ENCODE measurements at places on chromosomes 4 and X. TPM values are rescaled to one million over a fixed set of nuclear protein-coding genes. Genes with fewer than 3 reads are reported as not detected.

The CLDN2 gene
- 140 TPM for total RNA-seq

The RENBP gene
- total RNA-seq: 22.9 TPM

The PPEF1 gene
- 0.63 TPM for total RNA-seq

The LDB2 gene
- total RNA-seq: 59.9 TPM

The CT45A10 gene
- not detected for total RNA-seq

- DNase-seq: no peak
Measured at GRCh38 chr4:6403400-6403685, 69.1 kb downstream of the PPP2R2C start.

DNA sequence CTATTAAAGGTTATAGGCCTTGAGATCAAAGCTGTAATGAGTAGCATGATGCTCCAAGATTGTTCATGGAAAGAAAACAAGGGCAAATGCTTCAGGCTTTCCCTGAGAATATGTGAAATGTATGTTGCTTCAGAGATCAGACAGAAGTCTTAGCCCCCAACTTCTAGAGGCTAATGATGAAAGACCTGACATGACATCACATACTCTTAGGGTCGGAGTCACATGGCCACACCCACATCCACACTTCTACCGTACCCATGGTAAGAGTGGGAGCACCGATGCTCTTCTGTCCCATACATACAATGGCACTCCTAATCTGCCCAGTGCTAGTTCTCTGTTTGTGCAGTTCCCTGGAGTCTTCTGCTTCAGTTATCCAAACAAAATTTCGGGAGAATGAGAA, 111.9 kb upstream of the ACSL4 start:
- DNase-seq: no peak

GRCh38 chr4:41524425-41524824, 13.5 kb upstream of the LIMCH1 start:
- DNase-seq: no peak

DNA sequence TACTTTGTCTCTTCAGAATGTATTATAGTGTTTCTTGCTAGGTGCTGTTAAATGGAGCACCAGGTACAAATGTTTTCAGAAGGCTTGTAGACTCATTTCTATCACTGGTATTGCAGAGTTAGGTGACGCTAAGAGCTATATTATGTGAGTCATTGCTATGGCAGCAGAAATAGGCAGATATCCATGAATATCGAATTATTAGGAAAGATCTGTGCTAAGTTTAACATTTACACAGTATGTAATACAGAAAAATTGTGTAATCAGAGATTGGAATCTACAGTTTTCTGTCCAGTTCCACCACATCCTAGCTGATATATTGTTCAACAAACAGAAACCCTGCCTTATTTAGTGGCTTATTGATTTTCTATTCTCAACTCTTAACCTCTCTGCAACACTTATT, 1025.5 kb downstream of the STIM2 start:
- no peak for DNase-seq

DNA sequence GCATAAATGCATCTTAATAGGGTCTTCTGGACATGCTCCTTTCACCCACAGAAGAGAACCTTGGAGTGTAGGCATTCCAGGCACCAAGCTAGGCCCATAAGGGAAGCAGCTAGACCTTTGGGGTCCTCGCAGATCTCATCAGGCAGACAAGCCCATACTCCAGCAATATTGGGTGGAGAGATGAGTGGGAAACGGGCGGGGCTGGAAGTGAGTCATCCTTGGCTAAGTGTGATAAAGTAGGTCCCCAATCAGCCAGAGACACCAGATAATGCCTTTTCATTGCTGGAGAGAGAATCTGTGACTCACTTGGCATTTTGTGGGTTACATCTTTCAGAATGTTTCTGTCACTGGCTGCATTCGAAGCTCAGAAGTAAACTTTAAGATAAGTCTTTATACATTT, 133.3 kb upstream of the MBNL3 start:
- no peak for DNase-seq

DNA sequence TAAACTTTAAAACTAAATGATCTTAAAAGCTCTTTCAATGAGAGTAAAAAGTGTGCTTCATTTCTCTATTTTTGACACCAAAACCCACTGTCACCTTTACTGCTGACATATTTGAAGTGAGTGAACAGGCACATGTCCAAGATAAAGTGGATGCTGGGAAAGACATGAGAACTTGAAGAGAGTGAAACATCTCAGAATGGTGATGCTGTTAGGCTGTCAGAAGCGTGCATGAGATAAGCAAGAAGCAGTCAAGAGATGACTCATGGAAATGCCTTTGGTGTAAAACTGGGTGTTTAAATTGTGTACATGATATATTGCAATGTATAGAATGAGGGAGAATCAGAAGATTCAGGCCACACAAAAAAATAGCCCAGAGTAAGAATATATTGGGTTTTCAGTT, 21.8 kb upstream of the GBA3 start:
- DNase-seq: no peak

- DNase-seq: peak; percentile 67
Measured at GRCh38 chrX:103215425-103215991, 600 bp downstream of the BEX4 start.

DNA sequence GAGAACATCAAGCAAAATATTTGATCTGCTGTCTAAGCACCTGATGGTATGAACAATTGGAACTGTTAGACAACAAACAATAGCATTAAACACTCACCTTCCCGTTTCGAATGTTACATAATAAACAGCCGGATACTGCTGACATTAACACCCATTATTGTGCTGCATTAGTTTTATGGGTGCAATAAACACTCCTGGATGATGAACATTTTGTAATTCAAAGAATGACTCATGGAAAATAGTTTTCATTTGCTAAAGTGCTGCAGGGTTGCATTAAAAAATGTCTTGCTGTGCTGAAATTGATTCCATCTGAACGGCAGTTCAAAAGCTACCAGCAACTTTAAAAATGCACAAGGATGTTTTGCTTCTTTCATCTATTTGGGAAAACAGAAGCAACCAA, 100.8 kb upstream of the SORBS2 start:
- DNase-seq: no peak

DNA sequence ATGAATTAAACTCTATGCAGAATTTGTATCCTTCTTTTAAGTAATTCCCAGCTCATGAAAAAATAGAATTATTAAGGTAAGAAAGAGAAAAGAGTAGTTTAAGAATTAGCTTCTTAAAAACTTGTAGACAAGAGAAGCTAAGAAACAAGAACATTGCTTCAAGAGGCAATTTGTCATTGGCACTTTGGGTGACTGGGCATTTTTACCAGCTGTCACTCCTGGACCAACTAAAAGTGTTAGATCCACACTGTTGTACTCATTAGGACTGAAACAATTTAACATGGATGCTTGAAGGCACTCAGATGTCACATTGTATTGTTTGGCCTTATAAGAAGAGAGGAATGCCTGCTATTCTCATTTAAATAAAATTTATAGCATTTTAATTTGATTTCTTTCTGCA, 7.4 kb downstream of the COL25A1 start:
- no peak for DNase-seq

GRCh38 chr4:10179957-10180602, 63.5 kb upstream of the WDR1 start:
- DNase-seq: no peak

GRCh38 chrX:41148553-41148952, 63.3 kb downstream of the USP9X start:
- no peak for DNase-seq

DNA sequence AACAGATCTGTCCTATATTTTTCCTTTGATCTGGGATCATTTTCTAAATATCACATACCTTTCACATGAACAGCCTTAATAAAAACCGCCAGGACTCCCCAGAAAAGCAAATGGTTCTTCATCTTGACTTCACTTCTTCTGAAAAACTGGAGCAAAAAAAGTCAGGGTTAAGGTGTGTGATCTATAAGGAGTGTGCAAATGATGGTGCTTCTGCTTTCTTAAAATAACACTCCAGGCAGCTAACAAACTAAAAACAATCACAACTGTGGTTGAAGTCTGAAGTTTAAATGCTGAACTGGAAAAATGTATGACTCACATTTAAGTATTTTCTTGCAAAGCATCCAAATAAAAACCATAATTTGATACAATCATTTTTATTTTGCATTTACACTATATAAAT, at the start of gene JCHAIN:
Gene JCHAIN (minus strand): TSS at position 140 of the 400 bp plus-strand sequence. CDS start 18 bp downstream, at position 122.
- no peak for DNase-seq

- no peak for DNase-seq
Measured at GRCh38 chrX:750263-750662, 119.7 kb downstream of the SHOX start.

DNA sequence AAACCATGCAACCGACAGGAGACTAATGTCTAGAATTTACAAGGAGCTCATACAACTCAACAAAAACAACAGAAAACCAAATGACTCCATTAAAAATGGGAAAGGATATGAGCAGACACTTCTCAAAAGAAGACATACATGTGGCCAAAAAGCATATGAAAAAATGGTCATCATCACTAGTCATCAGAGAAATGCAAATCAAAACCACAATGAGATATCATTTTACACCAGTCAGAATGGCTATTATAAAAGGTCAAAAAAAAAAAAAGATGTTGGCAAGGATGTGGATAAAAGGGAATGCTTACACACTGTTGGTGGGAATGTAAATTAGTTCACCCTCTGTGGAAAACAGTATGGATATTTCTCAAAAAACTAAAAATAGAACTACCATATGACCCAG, 50.5 kb upstream of the CHRDL1 start:
- no peak for DNase-seq

DNA sequence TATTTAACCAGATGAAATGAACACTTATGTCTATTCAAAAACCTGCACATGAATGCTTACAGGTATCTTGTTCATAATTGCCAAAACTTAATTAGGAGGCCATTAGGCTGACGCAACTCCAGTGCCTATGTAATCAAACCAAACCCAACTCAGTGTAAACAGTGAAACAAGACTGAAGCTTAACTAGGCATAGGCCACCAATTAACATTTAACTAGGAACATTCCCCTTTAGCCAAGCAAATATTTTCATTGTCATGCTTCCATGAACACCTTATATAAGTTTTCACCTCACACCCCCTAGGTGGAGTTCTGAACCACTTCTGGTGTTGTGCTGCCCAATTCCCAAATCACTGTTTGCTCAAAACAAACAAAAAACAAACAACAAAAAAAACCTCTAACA, 686.0 kb downstream of the STPG2 start:
- no peak for DNase-seq

- DNase-seq: peak; percentile 46
Measured at GRCh38 chr4:150582146-150582872, at the start of gene MAB21L2. Gene MAB21L2, plus strand, starts transcription at chr4:150582151. Its CDS starts 879 bp downstream, at chr4:150583030.

DNA sequence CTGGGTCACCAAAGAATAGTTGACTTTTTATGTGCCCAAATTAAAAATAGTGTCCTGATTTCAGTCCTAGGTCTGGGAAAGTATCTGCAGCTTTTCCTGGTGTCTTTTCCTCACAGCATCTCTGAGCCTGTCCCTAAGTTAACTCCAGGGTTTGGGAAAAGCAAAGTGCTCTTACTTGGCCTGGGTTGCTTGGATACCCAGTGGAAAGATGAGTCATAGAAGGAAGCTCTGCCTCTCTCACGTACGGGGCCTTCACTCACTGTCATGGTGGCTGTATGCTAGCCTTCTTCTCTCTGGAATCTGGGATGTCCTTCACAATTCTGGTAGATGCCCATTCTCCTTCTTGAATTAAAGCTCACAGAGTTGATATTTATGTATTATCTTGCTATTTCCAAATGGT, 607.3 kb downstream of the ANKRD50 start:
- DNase-seq: no peak

DNA sequence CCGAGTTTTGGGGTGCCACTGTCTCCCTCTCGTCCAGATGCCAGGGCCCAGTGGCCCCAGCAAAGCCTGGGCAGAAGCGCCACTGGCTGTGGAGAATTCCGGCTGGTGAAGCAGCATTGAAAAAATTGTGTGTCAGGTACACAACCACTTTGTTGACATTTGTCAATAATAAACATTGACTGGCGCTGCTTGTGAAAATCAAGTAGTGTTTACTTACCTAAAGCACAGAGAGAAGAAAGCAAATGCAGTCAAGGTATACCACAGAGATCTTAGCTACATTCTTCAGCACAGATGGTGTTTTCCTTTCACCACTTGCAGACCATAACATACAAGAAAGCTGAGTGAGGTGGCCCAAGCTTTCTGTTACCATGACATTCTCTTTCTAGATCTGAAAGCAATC, 14.5 kb upstream of the SLC7A11 start:
- DNase-seq: no peak

- peak; percentile 70 for DNase-seq
Measured at GRCh38 chrX:111869639-111870034, 6.3 kb upstream of the TRPC5OS start.

DNA sequence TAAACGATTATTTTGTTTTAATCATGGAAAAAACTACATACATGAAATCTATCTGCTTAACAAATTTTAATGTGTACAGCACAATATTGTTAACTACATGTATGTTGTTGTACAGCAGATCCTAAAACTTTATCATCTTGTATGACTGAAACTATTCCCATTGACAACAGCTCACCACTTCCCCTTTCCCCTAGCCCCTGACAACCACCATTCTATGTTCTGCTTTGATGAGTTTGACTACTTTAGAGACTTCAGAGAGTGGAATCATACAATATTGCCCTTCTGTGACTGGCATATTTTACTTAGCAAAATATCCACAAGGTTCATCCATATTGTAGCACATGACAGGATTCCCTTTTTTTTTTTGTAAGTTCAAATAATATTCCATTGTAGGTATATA, 185.9 kb downstream of the CFAP299 start:
- no peak for DNase-seq

- DNase-seq: peak; percentile 76
Measured at GRCh38 chr4:183765251-183765911, 106.3 kb downstream of the TRAPPC11 start.

All from kidney (tissue), 22 donors.